ENCODE measurements at places on chromosomes 16 and 17.

DNA sequence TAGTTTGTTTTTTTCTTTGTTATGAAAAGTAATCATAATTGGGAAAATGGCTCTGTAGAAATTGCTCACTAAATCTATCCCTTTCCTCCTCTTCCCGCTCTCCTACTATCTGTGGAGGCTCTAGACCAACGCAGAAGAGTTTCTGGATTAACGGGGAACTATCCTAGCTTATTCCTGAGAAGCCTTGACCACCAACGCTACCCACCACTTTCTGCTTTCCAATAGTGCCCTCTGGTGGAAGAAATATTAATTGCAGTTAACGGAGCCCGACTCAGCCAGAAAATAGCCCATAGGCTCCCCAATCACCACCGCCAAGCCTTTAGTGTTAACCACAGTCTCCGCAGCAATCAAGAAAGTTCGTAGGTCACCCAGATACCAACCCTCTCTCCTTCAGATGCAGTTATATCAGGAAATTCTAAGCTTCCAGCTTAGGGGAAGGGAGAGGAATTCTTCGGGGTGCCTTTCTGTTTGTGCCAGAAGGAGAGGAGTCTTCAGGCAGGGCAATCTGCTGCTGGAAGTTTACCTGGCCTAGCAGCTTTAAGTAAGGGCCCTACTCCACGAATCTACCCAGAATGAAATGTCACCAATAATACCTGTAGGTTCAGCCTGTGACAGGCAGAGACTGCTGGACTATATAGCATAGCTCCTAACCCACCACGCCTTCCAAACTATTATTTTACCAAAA, 23.0 kb upstream of the NSRP1 start:
- DNase-seq = no peak

DNA sequence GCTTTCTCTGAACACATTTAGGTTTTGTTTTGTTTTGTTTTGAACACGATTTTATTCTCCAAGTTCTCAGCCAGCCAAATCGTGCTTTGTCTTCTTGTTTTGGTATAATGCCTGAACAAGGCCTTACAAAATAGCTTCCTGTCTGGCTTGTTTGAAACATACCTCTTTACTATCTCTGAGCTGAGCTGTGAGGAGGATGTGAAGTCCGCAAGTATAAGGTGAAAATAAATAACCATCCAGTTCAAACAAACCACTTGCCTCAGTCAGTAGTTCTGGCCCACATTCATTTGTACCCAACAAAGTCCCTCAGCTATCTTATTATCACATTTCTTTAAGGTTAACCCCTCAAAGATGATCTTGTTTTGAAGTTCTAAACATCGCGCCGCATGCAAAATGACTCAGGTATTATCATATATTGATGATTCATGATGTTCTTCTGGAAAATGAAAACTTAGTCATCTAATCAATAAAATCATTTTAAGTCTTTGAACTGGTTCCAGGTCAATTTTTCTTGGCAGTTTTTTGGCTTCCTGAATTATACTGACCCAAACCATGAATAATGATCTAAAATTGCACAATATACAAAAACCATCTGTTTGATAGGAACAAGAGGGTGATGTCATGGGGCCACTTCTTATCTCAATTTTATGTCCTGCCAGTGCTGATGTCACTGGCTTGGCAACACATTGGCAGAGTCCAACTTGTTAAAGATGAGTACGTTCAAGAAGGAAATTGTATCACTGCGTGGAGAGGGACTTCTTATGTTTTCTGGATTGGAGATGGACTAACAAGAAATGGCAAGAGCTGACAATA, 694.3 kb downstream of the KCNJ2 start:
- DNase-seq = no peak

GRCh38 chr17:48478224-48479013, 48.4 kb upstream of the SKAP1 start:
- DNase-seq = no peak

DNA sequence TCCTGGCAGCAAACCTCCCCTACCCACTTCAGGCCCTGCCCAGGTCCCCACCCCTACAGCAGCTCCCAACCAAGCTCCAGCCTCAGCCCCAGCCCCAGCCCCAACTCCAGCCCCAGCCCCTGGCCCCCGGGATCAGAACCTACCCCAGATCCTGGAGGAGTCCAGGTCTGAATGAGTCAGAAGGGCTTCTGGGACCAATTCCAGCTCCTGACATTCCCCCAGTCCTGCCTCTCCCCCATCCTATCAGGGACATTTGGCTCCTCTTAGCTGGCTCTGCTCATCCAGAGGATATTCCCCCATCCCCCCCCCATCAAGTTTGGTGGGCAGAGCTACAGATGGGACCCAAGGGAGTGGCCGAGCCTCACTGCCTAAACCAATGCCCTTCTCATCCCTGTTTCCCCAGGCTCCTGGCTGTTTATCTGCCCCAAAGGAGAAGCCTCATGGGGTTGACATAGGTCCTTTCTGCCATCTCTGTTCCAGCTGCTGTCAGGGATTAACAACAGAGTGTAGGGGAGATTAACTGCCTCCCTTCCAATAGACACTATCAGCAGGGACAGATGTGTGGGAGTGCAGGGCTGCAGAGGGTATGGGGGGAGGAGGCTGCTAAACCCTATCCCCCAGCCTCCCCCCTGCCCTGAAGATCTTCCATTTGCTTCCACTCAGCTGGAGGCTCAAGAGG, 16.5 kb downstream of the CNTNAP1 start:
- DNase-seq = no peak

DNA sequence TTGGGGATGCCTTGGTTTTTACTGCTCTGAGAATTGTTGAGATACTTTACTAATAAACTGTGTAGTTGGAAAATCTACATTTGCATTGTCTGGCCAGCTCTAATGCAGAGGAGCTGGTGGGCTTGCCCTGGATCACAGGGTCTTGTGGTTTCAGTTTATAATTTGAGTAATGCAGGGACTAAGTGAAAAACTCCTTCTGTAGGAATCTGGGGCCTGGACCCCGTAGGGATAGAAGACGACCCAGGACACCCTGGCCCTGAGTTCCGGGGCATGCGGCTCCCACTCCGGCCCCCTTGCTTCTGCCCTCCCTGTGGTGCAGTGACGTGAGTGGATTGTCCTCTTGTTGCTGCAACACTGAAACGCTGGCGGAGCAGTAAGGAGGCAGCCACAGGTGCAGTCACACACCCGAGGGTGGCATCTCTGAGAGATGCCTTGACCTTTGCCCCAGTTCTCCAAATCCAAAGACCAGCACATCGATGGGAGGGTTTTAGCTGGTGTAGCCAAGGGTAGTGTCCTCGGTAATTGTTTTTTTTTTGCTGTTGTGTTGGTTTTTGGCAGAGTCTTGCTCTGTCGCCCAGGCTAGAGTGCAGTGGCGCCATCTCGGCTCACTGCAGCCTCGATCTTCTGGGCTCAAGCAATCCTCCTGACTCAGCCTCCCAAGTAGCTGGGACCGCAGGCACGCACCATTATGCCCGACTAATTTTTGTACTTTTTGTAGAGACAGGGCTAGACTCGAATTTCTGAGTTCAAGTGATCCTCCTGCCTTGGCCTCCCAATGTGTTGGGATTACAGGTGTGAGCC, 2.6 kb upstream of the RPL13 start:
- no peak for DNase-seq
